Forelimb muscle (tissue), 1 donor: ENCODE measurements at places on chromosomes 16 and 17. TPM values are rescaled to one million over a fixed set of nuclear protein-coding genes. Genes with fewer than 3 reads are reported as not detected.

DNA sequence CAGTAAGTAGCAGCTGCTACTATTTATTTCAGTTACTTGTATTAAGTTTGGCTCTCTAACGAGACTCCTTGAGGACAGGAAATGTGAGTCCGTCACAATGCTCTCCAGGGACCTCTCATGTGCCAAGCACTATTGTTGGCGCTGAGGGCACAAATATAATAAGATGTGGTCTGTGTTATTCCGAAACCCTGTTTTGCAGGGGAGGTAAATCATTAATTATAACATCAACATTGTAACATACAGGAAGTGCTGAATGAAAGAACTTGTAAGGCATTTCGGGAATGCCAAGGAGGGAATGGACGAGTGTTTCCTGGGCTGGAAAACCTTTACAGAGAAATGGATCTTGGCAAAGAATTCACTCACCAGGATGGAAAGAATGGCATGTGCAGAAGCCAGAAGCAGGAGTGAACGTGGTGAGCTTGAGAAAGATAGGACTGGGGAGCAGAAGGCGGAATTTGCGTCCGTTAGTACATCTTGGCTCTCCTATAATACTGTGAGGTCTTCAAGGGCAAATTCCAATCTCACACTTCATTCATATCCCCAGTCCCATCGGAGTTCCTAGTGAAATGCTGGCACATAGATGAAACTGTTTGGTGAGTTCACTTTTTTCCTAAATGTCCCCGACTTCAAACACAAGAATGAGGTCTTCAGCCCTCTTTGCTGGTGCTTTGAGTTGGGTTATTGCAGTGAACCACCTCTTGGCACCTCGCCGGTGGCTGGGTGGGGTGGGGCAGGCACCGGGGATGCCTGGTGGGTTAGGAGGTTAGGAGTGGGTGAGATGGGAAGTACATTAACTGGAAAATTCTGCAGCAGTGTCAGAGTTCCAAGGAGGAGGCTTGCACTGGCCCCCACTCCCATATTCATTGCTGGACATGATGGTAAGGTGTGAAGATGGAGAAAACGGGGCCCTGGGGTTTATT, 11.5 kb downstream of the TAC4 start:
- no peak for DNase-seq

DNA sequence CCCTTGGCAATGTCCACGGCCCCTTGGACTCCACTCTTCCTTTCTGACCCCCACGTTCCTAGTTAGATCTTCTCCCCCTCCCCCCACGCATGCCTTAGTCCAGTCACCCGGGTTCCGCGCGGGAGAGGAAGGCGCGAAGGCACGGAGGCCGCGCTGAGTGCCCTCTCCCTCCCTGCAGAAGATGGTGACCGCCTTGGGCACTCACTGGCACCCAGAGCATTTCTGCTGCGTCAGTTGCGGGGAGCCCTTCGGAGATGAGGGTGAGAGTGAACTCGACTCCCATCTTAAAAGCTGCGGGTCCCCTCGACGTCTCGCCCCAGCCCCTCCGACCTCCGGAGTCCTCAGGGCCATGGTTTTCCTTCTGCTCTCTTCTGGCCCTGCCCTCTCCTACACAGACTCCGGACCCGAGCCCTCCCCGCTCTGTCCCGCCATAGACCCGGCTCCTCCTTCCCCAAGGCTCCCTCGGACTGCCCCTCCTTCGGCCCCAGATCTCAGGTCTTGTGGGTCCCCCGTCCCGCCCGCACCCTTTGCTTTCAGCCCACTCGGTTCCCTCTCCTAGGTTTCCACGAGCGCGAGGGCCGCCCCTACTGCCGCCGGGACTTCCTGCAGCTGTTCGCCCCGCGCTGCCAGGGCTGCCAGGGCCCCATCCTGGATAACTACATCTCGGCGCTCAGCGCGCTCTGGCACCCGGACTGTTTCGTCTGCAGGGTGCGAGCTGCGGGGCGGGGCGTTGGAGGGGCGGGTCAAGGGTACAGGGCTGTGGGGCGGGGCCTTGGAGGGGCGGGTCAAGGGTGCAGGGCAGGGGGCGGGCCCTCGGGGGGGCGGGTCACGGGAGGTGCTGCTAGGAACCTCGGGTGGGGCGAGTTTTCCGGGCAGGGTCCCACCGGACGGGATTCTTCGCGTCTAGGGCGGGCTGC, 4.6 kb downstream of the TGFB1I1 start:
- DNase-seq: no peak

DNA sequence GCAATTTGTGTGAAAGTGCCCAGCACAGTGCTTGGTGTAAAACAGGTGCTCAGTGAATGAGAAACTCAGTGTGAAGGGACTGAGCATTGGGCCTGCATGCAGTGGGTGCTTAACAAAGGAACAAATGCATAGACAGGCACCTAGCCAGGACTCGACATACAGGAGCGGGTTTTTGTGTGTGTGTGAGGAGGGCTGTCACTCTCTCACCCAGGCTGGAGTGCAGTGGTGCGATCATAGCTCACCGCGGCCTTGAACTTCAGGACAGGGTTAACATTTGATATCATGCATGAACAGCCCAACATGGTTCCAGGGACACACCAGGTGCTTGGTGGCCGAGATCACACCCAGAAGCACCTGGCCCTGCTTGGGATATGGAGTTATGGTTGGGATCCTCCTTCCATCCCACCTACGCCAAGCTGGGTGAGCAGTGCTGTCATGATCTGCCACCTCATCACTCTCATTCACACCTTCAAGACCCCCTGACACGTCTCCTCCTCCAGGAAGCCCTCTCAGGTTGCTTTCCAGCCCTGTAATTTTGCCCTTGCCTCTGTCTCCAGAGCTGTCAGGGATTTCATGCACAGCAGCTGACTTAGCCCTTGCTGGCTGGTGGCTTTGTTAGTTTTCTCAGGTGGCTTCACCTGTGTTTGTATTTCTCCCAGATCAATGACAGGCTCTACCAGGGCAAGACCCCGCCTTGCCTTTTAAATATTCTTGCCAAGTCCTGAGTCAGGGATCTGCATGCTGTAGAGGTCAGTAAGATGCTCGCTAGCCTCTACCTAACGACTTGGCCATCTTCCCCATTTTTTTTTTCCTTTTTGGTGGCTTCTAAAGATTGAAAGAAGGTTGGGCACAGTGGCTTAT, 66.4 kb downstream of the OR1D5 start:
- DNase-seq: no peak

- no peak for DNase-seq
Observed at GRCh38 chr17:47990962-47991731, 20.2 kb downstream of the CDK5RAP3 start.

DNA sequence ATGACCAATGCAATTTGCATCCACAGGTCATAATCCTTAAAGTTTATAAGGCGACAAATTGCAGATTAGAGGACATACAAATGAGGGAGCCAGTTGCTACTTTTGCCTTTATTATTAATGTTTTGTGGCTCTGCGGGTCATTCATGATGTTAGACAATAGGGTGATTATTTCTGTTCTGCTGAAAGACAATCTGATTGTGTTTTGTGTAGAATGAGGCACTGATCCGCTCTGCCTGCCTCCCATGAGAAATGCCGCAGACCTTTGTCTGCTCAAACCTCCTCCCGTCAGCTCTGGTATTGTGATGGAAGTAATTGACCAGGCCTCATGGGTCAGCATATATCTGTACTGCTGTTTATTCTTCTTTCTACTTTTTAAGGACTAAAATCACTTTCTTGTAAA, 224.9 kb downstream of the PRKCA start:
- DNase-seq: no peak

GRCh38 chr17:70857351-70857750, 688.0 kb downstream of the KCNJ2 start:
- DNase-seq: no peak

DNA sequence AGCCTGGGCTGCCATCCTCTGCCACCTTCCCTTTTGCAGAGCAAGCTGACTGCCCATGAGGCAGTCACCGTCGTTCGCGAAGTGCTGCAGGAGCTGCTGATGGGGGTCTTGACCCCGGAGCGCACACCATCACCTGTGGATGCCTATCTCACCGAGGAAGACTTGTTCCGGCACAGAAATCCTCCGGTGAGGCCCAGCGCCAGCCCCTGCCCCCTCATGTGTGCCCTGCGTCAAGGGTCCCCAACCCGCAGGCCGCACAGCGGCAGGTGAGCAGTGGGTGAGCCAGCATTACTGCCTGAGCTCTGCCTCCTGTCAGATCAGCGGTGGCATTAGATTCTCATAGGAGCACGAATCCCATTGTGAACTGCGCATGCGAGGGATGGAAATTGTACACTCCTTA, 7.7 kb upstream of the EPN3 start:
- DNase-seq: no peak

DNA sequence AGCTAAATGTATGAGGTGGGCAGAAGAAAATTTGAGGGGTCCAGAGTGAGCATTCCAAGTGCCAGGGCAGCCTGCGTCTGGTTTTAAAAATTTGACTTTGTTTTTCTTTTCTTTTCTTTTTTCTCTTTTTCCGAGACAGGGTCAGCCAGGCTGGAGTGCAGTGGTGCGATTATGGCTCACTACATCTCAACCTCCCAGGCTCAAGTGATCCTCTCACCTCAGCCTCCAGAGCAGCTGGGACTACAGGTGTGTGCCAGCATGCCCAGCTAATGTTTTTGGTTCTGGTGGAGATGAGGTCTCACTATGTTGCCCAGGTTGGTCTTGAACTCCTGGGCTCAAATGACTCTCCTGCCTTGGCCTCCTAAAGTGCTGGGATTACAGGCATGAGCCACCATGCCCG, 15.6 kb downstream of the SMPD3 start:
- DNase-seq: no peak

DNA sequence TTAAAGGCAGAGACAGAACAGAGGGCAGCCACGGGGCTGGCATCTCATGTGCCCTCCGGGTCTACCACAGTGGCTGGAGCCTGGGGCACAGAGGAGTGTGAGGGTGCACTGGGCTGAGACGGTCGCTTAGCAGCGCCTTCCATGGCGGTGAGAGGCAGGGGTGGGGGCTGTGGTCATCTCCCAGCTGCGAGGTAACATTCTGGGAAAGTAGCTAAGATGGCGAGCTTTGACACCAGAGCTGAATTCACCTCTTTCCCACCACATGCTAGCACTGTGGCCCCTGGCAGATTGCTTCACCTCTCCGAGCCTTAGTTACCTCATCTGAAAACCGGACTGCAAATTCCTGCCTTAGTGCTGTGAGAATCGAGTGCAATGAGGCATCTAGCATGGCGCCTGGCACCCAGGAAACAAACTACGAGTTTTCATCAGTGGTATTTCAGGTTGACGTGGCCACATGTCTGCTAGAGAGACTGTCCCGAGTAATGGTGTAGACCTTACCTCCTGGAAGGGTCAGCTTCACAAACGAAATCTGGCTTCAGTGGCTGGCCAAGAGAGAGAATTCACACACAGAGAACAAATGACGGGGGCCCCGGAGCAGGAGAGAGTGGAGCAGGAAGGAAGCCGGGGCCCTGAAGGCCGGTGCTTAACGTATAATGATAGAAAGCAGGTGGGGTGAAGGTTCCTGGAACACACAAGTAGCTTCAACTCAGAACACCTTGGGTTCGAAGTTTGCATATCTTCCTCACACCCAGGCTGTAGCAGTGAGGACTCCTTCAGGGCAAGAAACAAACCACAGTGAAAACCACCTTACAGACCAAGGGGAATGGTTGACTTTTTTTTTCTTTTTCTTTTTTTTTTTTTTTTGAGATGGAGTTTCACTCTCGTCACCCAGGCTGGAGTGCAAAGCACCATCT, 63.9 kb upstream of the RPH3AL start:
- no peak for DNase-seq

DNA sequence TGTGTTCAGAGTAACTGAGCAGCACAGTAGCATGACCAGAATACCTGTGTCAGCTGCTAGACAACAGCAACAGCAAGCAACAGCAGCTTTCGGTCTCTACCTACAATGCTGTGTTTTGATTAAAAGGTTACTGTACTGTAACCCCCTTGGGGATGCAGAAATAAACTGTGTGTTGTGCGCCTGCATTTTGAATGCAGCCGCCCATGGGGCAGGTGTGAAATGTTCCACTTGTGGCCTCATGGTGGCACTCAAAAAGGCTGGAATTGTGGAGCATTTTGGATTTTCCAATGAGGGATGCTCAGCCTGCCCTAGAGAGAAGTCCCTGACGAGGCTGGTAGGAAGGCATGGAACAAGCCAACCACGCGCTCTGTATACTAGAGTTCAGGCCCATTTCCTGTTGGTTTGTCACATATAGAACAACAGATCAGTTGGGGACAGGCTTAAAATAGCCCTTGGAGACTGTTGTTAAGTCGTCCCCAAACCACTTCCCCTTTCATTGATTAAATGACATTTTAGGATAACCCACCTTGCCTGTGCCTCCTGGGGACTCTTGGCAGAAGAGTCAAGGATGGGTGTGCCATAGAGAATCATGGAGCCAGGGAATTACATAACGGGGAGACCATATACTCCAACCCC, 27.1 kb downstream of the SCPEP1 start:
- DNase-seq: no peak

- DNase-seq: no peak
Observed at GRCh38 chr16:10314811-10315210, 71.0 kb upstream of the ATF7IP2 start.

DNA sequence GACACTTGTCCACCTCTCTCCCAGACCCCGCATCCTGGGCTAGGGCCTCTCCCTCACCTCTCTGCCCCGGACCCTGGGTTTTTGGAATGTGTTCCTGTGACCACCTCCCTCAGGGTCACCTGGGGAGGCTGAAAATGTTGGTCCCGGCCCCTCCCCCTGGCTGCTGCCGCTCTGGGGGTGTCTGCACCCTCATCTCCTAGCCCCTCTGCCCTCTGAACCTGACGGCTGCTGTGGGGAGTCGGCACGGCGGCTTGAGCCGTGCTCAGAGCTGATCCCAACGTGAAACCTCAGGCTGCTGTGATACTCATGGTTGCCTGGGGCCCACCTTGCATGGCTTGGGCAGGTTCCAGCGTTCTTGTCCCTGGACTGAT, 42.8 kb downstream of the ADCY7 start:
- DNase-seq: no peak

- no peak for DNase-seq
Observed at GRCh38 chr17:58193641-58194255, 1.2 kb downstream of the EPX start.

- DNase-seq: no peak
Observed at GRCh38 chr16:26365161-26365940, 673.6 kb downstream of the HS3ST4 start.

- DNase-seq: no peak
Observed at GRCh38 chr16:65499566-65499965, 377.7 kb upstream of the CDH11 start.

DNA sequence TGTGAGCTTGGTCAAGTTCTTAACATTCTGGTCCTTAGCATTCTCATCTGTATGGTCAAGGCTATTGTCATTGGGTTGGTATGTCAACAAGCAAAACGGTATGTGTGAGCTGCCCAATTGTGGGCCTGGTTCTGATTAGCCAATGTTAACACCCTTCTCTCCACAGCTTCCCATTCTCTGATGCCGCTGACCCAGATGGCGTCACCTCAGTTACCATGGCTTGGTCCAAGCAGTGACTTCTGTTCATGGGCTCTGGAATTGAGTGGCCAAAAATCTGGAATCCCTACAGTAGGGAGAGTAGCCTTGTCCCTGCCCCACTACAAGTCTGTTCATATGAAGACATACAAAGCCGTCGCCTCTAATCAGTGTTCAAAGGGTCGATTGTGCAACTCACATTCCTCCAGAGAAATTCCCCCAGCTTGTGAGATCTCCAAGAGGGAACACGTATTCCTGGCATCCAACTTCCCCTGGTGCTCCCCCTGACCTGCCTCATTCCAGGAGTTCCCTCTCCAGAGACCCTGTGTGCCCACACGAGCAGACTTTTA, 15.8 kb downstream of the TMEM98 start:
- no peak for DNase-seq

The KCNG4 gene
- polyA plus RNA-seq: 0.03 TPM

The NACA2 gene
- polyA plus RNA-seq: 1.0 TPM

The LAT gene
- polyA plus RNA-seq: 3.1 TPM

The CDH15 gene
- polyA plus RNA-seq: 217 TPM

The MLST8 gene
- 29.2 TPM for polyA plus RNA-seq

The CACNG5 gene
- polyA plus RNA-seq: not detected

The TPSG1 gene
- polyA plus RNA-seq: 1.4 TPM
